CD4-positive, alpha-beta T cell treated with Interleukin-4 for 1 hour (primary cell): ENCODE measurements at places on chromosomes 11 and 22.

DNA sequence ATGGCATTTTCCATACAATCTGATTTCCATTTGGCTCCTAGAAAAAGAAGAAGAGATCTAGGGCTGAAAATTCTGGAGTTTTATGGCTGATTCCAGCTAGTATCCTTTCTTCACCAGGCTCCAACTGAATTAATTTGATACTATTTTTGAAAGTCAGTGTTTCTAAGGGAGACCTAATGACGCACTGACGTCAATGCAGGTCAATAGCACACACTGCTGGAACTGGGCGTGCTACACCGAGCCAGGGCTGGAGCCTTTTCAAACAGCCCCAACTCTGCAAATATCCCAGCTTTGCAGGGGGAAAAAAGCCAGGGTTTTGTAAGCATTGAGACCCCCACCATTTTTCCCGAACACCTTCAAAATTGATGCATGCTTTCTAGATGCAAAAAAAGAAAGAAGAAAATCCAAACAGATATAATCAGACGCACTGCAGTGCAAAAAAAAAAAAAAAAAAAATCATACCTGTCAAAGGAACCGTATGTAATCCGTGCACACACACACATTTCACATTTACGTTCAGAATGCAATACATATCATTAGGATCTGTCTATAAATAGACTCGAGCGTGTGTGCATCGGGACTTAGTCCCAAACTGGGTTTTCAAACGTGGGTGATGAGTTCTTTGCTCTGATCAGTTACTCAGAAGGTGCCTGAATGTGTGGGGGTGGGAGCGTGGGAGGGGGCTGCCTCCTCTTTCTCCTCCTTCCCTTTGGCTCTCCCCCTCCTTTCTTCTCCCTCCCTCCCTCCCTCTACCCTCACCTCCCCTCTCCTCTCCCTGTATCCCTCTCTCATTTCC, 124.5 kb upstream of the HSD17B12 start:
- DNase-seq, result no peak

DNA sequence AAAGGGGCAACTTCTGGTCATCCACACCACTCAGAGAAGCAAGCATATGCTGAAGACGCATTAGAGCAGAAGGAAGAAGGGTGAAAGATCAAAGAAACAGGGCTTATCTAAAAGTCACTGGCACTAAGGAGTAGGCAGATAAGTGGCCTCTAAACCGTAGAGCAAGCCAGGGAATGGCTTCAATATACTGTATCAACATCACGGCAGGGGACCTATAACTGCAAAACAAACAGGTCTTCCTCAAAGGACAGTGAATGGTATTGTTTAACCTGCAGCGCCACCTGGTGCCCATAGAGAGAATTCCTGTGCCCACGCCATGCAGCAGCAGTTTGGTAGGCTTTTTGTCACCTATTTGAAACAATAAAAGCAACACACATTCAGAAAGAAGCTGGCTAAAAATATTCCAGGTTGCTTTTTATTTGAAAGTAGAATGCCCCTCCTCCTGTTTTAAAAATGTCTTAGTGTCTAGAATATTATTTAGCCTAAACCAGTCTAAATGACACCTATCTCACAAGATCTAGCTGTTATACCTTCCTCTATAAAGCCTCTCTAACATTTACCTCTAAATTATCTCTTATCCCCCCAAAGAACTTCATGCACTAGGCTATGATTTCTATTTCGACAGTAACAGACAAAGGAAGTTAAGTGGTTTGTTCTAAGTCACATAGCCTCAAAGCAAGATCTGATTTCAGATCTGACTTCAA, 21.8 kb downstream of the SNX19 start:
- peak; percentile 63 for DNase-seq

GRCh38 chr11:5258543-5259262, 4.1 kb upstream of the HBG2 start:
- no peak for DNase-seq

GRCh38 chr22:12601870-12602779, 2925.9 kb upstream of the OR11H1 start:
- DNase-seq, result no peak

- peak; percentile 56 for DNase-seq
These were observed 469 bp upstream of the OSBP2 start for GRCh38 chr22:30694171-30694639.

GRCh38 chr11:129814244-129815014, 1.2 kb upstream of the TMEM45B start:
- DNase-seq, result peak; percentile 71
